Endothelial cell of umbilical vein (primary cell): ENCODE measurements at places on chromosomes 6 and 20.

DNA sequence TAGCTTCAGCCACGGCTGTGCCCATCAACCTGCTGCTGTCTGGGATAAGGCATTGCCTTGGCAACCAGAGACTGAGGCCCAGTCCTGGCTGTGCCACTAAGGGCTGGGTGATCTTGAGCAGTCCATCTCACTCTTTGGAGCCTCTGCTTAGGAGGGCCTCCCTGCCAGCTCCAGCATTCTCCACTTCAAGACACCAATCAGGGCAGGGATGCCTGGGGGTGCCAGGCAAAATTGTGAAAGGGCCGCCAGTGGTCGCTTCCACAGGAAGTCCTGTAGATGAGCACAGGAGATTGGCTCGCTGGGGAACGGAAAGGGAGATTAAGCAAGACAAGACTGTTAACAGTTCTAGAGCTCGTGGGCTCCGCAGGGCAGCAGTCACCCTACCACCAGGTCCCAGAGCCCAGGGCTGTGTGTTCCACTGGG lies at the start of gene RAB44:
Gene RAB44 (plus strand): TSS at position 346 of the 423 bp plus-strand sequence. CDS start 6,410 bp downstream, outside the sequence.
- no peak for DNase-seq

DNA sequence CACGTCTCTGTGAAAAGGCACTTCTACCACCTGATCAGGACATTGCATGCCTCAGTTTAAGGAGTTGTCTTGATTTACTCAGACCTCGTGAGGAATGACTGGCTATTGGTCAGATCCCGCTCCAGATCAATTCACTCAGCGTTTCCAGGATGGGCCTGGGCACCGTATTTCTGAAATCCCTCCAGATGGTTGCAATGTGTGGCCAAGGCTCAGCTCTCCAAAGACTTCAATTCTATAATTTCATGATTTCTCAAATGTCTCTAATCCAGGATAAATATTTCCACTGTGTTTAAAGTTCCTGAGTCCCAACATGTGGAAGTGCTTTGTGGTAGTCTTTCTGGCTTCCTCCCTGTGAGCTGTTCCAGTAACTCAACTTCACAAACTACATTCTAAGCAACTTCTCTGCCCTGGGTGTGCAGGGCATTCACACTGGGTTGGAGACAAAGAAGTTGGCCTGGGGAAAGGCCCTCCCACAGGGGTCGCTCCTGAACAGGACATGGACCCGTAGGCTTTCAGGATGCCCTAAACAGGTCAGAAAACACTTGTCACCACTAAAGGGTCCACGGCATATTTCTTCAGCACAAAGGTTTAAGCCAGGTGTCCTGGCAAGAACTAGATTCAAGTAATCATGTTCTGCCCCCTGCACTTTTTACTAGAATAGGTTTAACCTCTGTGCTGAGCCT lies 212.1 kb downstream of the WDR27 start:
- DNase-seq = peak; percentile 6

DNA sequence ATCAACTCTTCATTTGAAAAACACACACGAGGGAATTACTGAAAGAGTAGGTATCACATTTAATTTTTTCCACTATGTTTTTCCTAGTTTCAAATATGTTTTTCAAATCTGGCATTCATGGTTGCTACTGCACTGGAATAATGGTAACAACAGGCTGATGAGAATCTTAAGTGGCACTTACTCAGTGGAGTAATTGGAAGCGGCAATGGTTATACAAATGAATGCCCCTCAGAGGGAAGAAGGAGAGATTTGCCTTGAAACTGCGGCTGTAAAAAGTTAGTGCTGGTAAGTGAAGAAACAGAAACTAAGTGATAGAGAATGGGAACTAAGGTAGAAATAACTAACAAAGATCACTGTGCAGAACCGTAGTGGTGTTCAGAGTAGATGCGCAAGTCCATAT lies 41.0 kb upstream of the PDE7B start:
- DNase-seq = no peak

- no peak for DNase-seq
These were observed 414.2 kb upstream of the SPTLC3 start for GRCh38 chr20:12594410-12595088.

GRCh38 chr6:14546036-14546435 lies 428.5 kb downstream of the CD83 start:
- no peak for DNase-seq

DNA sequence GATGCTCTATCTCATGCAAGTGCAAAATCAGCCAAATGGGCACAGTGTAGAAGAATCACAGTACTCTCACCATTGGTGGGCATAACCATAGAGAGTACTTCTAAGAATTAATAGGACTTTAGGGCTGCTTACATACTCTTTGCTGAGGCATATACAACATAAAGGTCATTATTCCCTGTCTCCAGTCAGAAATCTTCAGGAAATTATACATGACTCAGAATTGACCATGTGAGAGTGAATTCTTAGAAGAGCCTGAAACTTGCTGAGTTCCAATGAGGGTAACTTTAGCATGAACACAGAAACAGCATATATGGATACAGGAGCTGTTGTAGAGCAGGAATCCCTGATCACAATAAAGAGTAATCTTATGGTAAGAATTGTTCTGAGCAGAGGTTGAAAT lies 498.7 kb downstream of the TENT5A start:
- DNase-seq = no peak

GRCh38 chr6:168071620-168072019 lies 7.4 kb downstream of the FRMD1 start:
- no peak for DNase-seq

GRCh38 chr6:27138837-27139755 lies 108.4 kb upstream of the PRSS16 start:
- peak; percentile 58 for DNase-seq

DNA sequence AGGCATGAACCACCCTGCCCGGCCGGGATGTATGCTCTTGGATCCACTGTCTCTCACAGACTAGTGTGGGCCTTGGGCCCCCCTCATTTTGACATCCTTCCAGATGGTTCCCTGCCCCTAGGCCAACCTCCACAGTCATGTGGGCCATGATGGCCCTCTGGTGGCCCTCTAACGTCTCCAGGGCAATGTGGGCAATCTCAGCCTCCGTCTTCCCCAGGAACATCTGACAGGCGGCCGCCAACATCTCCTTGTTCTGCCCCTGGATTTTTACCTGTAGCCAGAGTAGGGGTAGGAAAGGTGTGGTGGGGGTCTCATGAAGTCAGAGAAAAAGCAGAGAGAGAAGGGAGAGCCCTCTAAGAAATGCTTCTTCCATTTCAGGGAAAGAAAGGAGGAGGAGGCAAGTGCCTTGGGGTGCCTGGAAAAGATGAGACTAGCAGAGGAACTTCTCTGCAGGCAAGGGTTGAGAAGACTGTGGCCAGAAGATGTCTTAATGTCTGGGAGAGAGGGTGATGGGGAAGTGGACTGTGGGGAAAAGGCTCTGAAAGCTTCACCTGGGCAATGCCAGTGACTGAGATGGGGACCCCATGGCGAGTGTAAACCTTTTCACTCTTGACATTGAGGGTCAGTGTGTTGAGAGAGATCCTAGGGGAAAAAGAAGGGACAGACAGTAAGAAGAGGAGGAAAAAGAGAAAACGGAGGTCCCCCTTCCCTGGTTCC lies 1.3 kb downstream of the FLOT1 start:
- DNase-seq = peak; percentile 66

- no peak for DNase-seq
These were observed 13.5 kb upstream of the CCDC167 start for GRCh38 chr6:37513155-37513554.

DNA sequence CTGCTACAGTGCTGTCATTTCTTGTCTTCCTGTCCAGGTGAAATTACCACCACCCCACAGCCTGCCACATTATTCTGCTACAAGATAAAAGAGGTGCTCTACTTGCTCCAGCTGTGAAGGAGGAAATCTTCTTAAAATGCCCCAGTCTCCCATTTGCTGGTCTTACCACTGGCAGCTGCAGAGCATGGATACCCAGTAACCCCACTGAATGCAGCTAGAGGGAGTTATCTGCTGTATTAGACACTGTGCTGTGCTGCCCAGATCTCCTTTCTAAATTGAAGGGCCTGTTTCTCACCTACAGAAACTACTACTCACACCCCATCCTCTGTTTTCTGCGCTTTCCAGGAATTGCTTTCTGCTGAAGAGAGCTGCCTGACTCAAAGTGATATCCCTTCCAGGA lies 517.8 kb downstream of the PKHD1 start:
- DNase-seq = no peak

DNA sequence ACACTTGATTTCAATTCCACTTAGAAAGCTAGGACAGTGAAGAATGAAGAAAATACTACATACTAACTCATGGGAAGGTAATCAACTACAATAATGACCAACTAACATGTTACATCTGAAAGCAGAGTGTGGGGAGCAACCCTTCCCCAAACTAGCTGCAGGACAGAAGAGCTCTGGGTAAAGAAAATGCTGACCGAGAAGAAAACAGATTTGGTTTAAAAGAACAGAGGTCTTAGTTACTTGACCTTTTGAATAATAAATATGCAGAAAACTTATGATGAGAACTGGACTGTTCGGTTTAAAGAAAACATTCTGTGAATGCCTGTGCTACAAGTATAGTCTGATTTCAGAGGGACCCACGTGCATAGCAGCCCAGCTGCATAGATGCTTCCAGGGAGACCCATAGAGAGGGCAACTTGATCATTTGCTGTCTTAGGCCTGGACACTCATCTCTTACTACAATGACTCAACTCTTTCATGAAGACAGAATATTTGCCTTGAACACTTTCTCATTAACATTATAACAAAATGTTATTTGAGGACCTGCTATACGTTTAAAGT lies 53.5 kb downstream of the RALGAPA2 start:
- no peak for DNase-seq

DNA sequence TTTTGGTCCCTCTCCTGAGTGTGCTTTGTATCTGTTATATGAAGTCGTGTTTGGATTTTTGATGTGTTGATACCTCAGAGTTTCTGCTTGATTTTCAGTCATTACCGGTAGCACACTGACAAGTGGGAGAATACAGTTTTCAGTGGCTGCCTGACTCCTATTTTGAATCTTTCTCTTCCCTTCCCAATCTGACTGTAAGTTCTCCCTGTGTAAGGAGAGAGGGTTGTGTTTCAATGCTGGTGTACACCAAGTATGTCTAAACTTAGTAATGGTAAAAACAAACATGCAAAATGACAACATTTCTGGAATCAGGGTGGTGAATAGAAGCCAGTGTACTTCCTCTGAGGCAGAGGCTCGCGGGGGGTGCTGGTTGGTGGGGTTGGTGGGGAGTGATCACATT lies 103.4 kb downstream of the HIVEP1 start:
- no peak for DNase-seq

DNA sequence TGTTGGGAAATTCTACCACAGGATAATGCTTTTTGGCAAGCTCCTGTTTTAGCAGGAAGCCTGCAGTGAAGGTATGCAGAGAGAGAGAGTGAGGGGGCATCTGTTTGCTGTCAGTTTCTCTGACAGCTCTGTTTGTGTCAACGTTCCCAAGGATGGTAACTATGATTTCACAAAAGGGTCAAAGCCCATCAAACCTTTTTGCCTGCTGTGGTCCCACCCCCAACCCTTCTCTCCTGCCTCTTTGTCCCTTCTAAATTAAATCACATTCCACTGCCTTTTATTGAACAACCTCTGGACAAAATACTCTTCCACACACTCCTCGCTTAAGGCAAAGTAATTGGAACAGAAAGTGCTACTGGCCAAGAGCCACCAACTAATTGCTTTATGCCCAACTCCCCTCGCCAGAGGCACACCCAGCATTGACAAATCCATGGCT lies 128.3 kb downstream of the TSHZ2 start:
- no peak for DNase-seq

- no peak for DNase-seq
These were observed 5.3 kb downstream of the POPDC3 start for GRCh38 chr6:105174512-105174911.

- no peak for DNase-seq
These were observed 47.2 kb upstream of the FAM50B start for GRCh38 chr6:3801960-3802359.

GRCh38 chr20:30610029-30610693 lies 647.3 kb upstream of the DEFB115 start:
- no peak for DNase-seq
